Activated T-cell treated with anti-CD3 and anti-CD28 coated beads for 4 hours (primary cell): ENCODE measurements at places on chromosomes 12 and 14.

DNA sequence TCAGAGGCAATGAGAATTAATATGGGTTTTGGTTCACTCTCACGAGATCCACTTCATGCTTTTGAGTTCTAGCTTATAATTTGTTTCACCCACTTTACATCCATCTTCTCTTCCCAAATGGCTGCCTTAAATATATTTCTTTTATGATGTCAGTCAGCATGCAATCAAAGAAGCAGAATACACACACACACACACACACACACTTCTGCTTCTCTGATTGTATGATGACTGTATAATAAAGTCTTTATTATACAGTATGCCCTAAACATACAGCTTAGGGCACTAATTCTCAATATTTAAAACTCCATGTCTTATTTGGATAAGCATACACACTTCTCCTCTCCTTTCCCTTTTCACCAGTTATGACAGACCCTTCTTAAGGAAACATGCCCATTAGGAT lies 6.7 kb upstream of the ETV6 start:
- DNase-seq = no peak

- no peak for DNase-seq
Observed at GRCh38 chr14:101032433-101032832, 128.9 kb upstream of the RTL1 start.

- peak; percentile 54 for DNase-seq
Observed at GRCh38 chr14:72476657-72477499, 417.0 kb downstream of the DPF3 start.

DNA sequence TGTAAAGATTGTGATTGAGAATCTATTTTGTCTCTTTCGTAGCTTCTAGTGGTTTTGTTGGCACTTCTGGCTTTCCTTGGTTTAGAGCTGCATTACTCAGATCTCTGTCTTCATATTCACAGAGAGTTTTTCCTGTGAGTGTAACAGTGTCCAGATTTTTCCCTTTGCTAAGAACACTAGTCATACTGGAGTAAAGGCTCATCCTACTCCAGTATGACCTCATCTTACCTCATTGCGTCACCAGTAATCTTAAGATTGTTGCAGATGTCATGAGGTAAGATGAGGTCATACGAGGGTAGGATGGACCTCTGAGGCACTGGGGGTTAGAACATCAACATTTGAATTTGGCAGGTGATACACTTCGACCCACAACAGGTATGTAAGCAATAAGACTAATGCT lies 461.2 kb downstream of the FLRT2 start:
- no peak for DNase-seq

- no peak for DNase-seq
Observed at GRCh38 chr12:120489018-120489417, 6.9 kb upstream of the DYNLL1 start.

DNA sequence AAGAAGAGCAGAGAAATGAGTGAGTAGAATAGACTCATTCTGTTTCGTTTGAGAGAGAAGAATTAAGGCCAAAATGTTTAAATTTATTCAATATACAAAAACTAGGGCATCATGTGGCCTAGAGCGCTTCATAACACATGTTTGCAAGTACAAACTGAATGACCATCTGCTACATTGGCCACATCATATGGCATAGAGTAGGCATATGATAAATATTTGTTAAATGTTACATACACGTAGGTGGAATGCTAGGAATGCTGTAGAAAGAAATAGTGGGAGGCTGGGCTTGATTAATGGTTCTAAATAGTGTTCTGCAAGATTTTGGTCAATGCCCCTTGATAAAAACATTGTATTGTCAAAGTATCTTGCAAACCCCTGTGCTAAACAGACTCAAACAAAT lies 10.8 kb downstream of the MGP start:
- DNase-seq = no peak

DNA sequence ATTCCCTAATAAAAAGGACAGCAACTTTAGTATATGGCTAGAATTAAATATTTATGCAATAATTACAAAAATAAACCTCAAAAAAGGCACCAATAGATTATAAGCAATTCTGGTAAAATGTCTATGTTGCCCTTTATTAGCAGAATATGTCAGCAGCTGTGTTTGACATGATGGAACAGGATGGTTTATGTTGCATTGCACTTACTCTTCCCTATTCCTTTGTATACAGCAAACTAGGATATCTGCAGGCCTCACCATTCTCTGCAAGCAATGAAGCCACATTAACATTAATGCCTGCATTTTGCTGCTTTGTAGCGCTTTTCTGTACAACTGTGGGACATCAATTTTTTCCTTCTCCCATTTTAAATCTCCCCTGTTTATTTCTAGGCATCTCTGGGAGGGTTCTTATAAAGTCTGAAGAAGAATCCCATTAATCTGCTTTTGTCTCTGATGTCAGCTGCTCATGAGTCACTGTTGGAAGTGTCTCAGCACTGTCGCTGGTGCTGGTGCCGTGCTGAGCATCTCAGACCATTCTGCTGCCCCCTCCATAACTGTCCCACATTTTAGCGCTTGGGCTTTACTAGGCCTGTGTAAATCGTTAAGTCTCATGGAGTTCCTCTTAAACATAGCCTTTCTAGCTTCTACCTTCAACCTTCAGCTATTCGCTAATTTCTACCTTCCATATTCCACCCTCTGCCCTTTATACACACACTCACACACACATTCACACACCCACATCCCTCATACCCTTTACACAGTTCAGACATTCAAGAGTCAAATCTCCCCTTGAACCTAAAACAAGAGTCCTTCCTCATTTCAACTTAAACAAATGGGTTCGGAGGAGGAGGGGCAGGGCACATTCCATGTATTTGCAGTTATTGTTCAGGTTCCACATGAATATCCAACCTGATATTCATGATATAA lies 64.4 kb upstream of the TRHDE start:
- no peak for DNase-seq

- no peak for DNase-seq
Observed at GRCh38 chr12:115617391-115617790, 660.1 kb downstream of the MED13L start.

GRCh38 chr12:3252450-3252891 lies 175.3 kb downstream of the TSPAN9 start:
- no peak for DNase-seq

DNA sequence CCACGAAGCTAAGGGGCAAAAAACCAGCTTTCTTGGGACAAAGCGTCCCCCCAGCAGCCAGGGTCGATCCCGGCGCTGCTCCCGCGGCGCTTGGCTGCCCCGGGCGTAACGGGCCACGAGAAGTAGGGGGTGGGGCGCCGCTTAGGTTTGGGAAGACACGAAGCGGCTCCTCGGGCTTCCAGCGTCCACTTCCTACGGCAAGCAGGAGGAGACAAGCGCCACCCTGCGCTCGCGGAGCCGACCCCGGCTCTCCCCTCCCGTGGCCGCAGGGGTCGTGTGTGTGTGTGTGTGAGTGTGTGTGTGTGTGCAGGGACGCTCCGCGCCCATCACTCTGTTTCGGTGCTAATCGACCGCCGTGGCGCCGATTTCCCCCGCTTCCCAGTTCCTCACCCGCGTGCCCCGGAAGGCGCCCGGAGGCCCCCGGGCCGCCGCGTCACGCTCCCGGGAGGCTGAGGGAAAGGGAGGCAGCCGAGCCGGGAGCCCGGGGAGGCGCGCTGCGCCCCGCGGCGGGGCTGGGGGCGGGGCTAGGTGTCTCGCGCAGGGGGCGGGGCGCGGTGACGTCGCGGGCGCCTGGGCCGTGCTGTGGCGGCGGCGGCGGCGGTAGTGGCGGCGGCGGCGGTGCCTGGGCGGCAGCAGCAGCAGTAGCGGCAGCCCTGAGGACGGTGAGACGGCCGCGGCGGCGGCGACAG lies at the start of gene ERC1:
Gene ERC1 (plus strand): TSS at position 563 of the 689 bp plus-strand sequence. CDS start 36,681 bp downstream, outside the sequence.
- peak; percentile 81 for DNase-seq

DNA sequence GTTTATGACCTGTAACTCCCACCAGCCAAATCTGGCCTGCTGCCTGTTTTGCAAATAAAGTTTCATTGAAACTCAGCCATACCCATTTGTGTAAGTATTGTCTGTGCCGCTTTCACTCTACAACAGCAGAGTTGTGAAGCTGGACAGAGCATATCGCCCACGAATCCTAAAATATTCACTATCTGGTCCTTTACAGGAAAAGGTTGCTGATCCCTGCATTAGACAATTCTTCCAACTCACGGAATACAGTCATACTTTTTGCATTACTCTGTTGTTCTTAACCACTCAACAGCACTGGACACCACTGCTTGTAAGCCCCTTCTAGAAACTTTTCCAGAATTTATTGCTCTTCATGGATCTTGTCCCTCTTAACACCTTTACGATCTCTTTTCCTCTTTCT lies 435.4 kb downstream of the EGLN3 start:
- DNase-seq = no peak

DNA sequence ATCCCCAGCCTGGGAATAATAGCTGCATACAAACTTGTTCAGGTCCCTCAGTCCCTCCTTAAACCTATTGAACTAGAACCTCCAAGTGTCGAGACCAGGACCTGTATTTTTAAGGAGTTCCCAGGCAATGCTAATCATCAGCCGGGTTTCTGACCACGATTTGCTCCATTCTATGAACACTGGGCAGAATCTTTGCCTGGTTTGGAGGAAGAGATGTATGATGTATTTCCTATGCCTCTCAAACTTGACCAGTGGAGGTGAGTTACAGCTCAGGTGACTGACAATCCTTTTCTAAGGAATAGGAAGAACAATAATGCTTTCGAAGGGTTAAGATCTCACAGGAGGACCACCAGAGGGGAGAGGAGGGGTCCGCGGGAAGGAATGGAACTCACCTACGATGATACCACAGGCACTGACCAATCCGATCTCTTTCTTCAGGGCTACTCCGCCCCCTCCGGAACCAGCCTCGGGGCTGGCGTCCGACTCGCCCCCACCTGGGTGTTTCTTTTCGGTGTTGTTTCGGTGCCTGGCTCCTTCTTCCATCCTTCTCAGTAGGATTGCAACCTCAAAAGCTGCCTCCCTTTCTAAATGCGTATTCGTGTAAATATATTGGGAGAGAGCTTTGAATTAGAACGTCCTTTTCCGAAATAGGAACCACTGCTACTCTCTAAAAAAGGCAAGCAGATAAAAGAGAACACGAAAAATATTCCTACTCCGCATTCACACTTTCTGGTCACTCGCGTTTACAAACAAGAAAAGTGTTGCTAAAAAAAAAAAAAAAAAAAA lies 895 bp downstream of the SLC7A8 start:
- peak; percentile 19 for DNase-seq

DNA sequence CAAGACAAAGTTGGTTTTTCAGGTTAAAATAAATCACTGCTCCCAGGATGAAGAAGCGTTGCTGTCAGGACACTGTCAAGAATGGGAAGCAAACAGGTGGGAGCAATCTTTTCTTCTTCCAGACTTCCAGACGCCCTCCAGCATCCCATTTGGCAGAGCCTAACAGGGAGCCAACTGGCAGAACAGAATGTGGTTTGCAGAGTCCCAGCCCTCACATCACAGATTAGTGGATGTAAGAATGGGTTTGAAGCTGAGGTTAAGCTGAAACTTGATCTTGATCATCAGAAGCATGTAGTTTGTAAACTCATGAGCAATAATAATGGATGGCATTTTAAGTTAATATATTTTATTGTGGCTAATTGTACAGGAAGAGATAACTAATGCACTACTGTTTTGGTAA lies 636.4 kb downstream of the SLC6A15 start:
- no peak for DNase-seq

- DNase-seq = no peak
Observed at GRCh38 chr12:127025545-127025944, 1241.4 kb upstream of the TMEM132C start.

DNA sequence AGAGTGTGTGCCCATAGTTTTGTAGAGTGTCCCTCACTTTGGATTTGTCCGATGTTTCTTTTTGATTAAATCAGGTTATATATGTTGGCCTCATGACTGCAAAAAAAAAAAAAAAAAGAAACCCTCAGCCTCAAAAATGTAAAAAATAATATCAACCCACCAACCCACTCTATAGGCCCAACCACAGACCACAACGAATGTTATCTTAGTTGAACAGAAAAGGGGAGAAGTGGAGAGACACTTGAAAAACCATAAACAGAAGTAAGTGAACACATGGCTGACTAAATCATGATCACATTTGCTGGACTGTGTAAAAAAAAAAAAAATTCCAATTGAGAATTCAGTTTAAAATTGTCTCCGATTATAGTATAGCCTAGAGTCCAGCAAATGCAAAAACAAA lies 45.5 kb upstream of the ST8SIA1 start:
- DNase-seq = no peak

DNA sequence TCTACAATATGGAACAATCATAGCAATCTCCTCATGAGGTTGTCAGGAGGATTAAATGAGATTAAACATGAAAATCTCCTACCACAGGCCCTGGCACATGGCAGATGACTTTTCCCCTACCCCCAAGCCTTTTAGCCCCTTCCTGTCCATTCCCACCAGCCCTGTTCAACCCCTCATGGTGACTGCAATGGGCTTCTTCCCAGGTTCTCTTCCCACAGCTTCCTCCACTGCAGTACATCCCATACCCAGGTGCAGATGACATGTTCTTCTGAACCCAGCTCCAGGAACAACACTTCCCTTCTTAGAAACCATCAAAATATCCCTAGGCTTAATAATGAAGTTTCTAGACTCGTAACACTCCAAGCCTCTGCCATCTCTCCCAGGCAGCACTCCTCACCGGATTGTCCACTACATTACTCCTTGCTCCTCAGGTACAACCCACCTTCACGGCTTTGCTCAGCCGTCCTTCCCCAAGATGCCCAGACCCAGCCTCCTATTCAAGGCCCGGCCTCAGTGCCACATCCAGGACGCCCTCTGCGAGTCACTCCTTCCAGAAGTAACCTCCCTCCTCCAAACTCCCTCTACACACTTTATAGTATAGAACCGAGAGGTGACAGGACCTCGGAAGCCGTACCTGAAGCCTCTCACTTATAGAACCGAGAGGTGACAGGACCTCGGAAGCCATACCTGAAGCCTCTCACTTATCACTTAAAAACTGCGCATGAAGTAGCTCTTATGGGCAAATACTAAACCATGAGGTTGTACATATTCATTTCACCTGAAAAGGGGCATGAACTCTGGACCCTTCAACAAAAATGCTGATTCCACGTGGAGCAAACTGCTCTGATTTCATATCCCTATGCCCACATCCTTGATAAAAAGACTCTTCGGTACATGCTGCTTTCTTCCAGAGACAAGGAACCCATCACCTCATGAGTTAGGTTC lies 1.5 kb downstream of the CRACR2A start:
- DNase-seq = no peak

- no peak for DNase-seq
Observed at GRCh38 chr14:54599966-54600716, 33.2 kb downstream of the SAMD4A start.

GRCh38 chr14:71726580-71727021 lies 205.6 kb upstream of the RGS6 start:
- no peak for DNase-seq

DNA sequence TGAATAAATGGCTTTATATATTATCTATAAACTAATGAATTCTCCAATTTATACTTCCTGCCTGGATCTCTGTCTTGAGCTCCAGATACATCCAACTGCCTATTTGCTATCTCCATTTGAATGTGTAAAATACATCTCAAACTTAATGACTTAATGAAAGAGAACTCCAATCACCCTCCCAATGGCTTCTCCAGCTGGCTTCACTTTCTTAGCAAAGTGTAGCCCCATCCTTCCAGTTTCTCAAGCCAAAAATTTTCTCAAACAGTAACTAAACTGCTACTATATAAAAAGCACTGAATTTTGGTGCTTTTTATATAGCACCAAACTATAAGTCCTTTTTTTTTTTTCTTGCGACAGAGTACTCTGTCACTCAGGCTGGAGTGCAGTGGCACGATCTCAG lies 2.6 kb downstream of the CRY1 start:
- no peak for DNase-seq
